Dorsolateral prefrontal cortex (tissue), 122 donors: ENCODE measurements at places on chromosomes 3 and 15.

GRCh38 chr15:71743861-71744382 lies 66.4 kb upstream of the NR2E3 start:
- no peak for DNase-seq

GRCh38 chr3:115922681-115923347 lies 299.5 kb downstream of the GAP43 start:
- no peak for DNase-seq

GRCh38 chr3:169604118-169604517 lies 59.4 kb downstream of the MECOM start:
- no peak for DNase-seq

GRCh38 chr15:43133430-43134156 lies at the start of gene TMEM62:
TMEM62 (plus strand) TSS chr15:43133586; CDS start chr15:43133803, 217 bp downstream.
- DNase-seq = peak; percentile 55

DNA sequence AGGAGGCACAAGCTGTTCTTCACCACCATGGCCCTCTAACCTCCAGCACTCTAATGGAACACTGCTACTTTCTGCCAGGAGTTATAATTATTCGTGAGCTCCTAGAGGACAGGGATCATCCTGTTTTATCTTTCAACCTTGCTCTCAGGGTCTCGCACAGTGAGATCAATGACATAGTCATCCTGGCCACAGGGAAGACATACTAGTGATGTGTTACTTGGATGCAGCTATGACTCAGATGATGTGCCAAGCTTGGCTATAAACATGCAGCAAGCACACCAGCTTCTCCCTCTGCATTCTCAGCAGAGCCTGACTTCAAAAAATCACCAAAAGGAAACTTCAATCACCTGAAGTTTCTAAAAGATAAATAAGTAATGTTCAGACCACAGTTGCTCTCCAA lies 203.8 kb upstream of the HES1 start:
- DNase-seq = no peak

DNA sequence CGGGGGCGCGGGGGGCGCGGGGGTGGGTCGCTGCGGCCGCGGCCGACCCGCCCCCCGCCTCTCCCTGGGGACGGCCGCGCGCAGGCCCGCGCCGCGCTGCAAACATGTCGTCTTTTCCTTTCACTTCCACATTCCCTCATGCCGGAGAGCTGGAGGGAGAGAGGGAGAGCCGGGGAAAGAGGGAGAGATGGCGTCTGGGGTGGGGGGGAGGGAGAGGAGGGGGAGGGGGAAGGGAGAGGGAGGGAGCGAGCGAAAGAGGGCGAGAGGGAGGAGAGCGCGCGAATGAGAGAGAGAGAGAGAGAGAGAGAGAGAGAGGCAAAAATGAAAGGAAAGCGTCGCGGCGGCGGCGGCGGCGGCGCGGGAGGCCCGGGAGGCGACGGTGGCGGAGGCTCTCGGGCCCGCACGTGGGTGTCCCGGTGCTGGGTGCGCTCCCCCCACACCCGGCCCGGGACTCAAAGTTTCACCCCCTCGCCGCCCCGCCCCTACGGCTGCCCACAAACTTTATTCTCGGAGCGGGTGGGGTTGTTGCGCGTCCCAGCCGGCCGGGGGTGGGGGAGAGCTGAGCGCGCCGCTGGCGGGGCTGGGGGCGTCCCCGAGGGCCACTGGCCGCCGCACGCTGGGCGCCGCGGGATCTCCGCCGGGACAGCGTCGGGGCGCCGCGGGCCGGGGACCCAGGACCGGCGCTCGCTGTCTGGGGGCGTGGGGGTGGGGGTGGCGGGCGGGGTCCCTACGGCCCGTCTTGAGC lies 731 bp downstream of the ZNF710 start:
- peak; percentile 62 for DNase-seq

GRCh38 chr15:36601497-36601932 lies 22.1 kb downstream of the CDIN1 start:
- DNase-seq = no peak
